Omental fat pad (tissue), 4 donors: ENCODE measurements at places on chromosomes 2 and 18. TPM values are rescaled to one million over a fixed set of nuclear protein-coding genes. Genes with fewer than 3 reads are reported as not detected.

Gene SLC4A5
- 1.2 TPM for total RNA-seq

Gene NOSTRIN
- 58.4 TPM for total RNA-seq

- no peak for DNase-seq
Observed at GRCh38 chr2:166803373-166804000, 84.8 kb upstream of the XIRP2 start.

DNA sequence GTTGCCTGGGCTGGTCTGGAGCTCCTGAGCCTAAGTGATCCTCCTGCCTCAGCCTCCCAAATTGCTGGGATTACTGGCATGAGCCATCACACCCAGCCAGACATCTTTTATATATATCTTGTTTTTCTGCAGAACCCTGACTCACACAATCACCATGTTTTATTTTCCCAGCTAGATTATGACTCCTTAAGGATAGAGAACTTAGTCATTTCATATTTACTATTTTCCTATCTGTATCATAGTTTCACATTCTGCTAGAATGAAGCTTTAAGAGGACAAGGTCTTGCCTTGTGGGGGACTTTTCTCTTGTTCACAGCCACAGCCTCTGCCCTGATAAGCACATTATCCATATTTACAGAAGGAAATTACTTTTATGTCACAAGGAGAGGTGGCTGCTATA is 73.9 kb downstream of the LBH start:
- no peak for DNase-seq

- DNase-seq, result no peak
Observed at GRCh38 chr2:100902817-100903405, 83.0 kb downstream of the NPAS2 start.

Gene SKA1
- 1.2 TPM for total RNA-seq

GRCh38 chr2:66867063-66867441 is 432.1 kb downstream of the MEIS1 start:
- DNase-seq, result no peak
